Stimulated activated CD8-positive, alpha-beta memory T cell treated with anti-CD3 and anti-CD28 coated beads, Interleukin-2, amount 100 ng/mL, for 48 hours (primary cell): ENCODE measurements at places on chromosomes 1 and 21.

DNA sequence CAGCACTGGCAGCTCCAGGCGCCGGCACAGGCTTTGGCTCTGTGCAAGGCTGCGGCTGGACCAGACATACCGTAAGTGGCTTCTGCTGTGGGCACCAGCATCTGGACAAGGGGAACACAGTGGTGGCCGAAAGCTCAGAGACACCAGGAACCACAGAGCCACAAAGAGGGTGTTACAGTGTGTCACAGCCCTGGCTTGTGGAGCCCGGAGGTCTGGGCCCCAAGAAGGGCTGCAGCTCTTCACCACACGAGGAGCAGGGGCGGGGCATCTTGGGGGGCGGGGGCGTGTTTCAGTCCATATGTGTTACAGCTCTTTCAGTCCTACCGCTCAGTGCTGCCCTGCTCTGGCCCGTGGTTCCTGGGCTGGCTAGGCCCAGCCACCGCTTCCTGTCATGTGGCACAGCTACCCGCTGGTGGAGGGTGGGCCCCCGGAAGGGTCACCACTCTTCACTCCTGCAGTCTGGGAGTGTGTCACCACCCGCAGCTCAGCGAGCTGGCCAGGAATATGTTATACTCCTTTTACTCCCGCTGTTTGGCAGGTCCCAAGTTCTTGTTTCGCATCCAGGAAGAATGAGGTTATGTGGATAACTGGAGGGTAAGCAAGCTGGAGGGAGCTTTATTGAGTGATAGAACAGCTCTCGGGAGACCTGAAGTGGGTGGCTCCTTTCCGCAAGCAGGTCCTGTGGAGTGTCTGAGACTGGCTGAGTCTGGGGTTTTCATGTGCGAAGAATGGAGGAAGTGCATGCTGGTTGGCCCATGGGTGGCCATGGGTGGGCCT, 3.3 kb upstream of the LSM10 start:
- DNase-seq, result peak; percentile 58

- no peak for DNase-seq
Observed at GRCh38 chr21:36450511-36450910, 29.4 kb downstream of the CLDN14 start.

- DNase-seq, result no peak
Observed at GRCh38 chr1:75964760-75965408, 32.7 kb upstream of the ASB17 start.

DNA sequence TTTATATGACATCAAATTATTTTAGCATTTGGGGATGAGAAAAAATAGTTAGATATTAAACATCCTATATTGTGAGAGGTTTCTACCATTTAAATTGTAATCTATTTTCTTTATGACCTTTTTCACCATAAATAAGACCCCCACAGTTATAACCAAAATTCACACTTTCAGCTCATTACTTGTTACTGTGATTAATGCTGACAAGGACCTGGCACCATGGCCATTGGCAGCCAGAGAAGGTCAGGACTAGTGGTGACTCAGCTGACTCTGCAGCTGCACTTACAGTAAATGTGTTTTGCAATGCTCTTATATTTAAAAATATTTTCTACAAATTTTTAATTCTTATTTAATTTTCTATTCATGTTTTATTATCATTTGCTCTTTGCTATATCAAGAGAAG, 133.3 kb upstream of the C1orf105 start:
- no peak for DNase-seq

DNA sequence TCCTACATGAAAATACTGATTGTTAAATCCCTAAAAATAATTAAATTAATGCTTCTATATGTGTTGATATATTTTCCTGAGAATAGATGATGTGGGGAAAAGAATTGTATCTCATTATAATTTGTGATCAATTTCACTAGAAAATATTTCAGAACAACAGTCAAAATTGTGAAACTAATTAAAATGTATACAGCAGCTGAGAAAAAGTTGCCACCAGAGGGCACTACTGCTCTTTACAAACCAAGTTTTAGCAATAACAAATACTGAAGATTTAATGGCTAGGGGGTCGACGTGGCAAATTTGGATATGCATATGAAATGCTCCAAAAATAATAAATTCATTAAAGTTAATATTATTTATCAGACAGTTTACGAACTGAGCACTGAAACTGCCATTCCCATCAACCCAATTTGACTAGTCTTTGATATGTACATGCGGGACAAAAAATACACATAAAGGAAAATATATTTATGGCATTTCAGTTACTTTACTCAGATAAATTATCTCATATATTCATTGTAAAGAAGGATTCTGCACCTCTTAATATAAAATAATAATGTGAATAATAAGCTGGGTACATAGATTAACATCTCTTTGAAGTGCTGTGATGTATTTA, 96.3 kb upstream of the TMPRSS15 start:
- peak; percentile 13 for DNase-seq

DNA sequence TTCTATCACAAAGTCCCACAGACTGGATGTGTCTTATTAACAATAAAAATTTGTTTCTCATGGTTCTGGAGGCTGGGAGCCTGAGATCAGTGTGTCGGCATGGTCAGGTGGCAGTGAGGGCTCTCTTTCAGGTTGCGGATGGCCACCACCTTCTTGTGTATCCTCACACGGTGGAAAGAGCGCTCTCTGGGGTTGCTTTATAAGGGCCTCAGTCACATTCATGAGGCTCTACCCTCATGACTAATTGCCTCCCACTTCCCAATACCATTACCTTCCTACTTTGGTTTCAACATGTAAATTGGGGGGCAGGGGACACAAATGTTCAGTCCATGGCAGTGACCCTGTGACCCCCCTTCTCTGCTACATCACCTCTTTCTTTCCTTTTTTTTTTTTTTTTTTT, 20.7 kb upstream of the MX1 start:
- no peak for DNase-seq

- DNase-seq, result no peak
Observed at GRCh38 chr21:46154955-46155513, 345 bp downstream of the FTCD start.

GRCh38 chr1:184693011-184693410, 61.6 kb downstream of the EDEM3 start:
- DNase-seq, result no peak

GRCh38 chr1:211683396-211684297, 8.2 kb upstream of the NEK2 start:
- DNase-seq, result no peak

DNA sequence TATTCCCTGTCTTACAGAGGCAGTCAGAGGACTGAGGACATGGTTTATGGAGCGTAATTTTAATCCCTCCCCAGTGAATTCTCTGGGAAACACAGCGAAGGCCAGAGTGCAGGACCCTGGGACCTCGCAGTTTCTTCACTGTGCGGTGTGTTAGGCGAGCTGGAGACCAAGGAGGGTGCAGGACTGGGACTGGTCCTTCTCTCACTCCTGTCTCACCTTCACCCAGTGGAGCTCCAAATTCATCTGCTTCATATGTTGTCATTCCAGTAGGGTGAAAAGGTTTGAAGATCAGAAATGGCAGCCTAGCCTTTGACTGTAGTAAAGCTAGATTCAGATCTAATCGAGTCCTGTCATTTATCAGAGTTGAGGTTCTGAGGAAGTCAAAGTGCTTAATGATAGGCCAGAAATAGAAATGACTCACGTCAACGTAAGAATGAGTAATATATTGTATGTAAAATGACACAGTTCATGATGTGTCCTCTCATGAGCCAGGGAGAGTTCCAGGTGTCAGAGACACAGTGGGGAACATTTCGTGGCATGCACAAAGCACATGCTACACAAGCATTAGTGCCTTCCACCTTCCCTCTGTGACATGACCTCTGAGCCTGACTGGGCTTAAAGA, 647.5 kb downstream of the SMYD3 start:
- no peak for DNase-seq

DNA sequence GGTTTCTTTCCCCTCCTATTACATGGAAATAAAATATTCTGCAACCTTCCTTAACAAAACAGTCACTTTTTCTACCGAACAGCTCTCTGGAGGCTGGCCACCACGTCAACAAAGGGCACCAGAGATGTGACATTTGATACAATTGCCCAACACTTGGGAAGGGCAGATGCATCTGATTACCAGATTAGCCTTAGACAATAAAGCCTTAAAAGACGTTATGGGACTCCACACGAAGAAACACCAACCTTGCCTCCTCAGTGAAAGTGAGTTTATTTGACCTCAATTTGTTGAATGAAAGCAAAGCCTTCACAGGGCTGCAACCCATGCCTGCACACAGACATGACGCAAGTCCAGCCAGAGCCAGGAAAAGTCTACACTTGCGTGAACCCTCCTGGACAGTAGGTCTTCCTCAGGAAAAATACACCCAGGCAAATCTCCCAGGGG, 136.1 kb downstream of the TGFBR3 start:
- DNase-seq, result no peak

DNA sequence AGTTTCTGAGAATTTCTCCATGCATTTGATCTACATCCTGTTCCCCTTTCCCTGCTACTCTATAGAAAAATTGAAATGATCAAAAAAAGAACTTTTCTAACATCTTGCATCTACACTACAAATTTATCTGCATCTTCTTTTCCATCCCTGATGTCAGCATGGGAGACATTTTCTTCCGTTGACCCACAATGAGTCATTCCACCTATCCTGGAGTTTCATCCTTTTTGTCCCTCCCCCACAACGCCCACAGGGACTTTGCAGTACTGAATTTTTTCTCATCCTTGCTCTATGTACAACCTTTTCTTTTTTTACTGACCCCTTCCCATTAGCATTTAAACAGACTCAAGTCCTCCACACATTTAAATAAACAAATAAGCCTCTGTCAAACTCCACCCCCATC, 112.2 kb upstream of the MROH9 start:
- DNase-seq, result no peak
